MM.1S (cell line): ENCODE measurements at places on chromosomes 1 and 21.

DNA sequence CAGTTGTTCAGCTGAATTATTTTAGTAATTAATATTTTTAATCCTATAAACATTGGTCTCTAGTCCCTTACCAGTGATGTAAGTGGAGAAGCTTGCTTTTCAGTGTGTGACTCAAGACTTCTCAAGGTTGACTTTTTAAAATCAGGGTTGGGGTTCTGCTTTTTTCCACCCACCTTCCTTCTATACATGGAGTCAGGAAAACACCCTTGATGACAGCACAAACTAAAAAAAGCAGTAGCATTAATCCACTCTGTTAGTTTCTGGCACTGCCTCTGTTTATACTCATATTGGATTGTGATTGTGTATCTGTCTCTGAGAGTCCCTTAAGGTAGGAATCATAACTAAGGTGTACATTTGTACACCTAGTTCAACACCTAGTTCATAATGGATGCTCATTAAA, 8.3 kb upstream of the PLEKHO1 start:
- DNase-seq, result no peak
- H3K27me3 ChIP-seq, result no peaks in the 10 kb centered on the region
- H3K27ac ChIP-seq, result no peak overlapping the region
- H3K36me3 ChIP-seq, result no peaks in the 10 kb centered on the region
- H3K4me1 ChIP-seq, result no peaks in the 10 kb centered on the region

DNA sequence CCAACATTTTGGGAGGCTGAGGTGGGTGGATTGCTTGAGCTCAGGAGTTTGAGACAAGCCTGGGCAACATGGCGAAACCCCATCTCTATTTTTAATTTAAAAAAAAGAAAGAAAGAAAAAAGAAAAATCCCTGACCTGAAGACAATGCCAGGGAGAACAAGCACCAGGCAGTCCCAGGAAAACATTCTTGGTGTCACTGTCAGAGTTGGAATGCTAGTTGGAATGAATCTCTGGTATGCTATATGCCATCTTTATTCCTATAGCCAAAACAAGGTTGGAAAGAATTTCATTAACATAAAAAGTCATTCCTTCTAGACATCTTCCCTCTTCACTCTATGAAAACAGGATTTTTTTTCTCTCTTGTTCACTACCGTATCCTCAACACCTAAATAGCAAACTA, 2.8 kb downstream of the DNAJC8 start:
- no peaks in the 10 kb centered on the region for H3K4me1 ChIP-seq
- no peak overlapping the region for H3K27ac ChIP-seq
- H3K27me3 ChIP-seq, result no peaks in the 10 kb centered on the region
- no peak for DNase-seq
- no peak overlapping the region for H3K4me3 ChIP-seq

DNA sequence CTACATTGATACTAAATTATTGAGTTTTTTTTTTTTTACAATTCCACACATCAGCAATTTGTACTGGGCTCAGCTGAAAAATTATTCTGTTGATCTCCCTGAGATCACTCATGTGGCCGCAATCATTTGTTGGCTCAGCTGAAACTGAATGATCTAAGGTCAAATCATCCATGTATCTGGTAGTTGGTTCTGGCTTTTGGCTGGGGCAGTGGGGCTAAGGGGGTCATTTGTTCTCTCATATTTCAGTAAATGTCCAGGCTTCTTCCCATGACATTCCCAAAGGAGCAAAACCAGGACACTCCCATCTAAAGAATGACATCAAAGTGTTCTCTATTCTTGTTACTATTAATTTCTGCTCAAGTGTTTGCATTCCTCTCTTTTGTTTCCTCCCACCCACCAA, 806.7 kb upstream of the ADGRL2 start:
- DNase-seq, result no peak
- H3K36me3 ChIP-seq, result no peaks in the 10 kb centered on the region
- no peaks in the 10 kb centered on the region for H3K27me3 ChIP-seq
- no peak overlapping the region for H3K27ac ChIP-seq
- no peak overlapping the region for H3K4me3 ChIP-seq

GRCh38 chr1:143721024-143721373, 250.8 kb downstream of the FAM72C start:
- H3K27ac ChIP-seq, result peak overlapping the region; percentile 89; the same call in 1 of the 2 replicates
- H3K4me1 ChIP-seq, result 0 out of 2 replicates have a peak, but pooled peaks cover 6% of the 10 kb centered on the region
- H3K4me3 ChIP-seq, result peak overlapping the region; percentile 53; the same call in 1 of the 2 replicates
- H3K27me3 ChIP-seq, result no peaks in the 10 kb centered on the region
- no peaks in the 10 kb centered on the region for H3K36me3 ChIP-seq

- no peaks in the 10 kb centered on the region for H3K4me1 ChIP-seq
- no peaks in the 10 kb centered on the region for H3K36me3 ChIP-seq
- no peak overlapping the region for H3K4me3 ChIP-seq
- H3K27me3 ChIP-seq, result no peaks in the 10 kb centered on the region
- no peak for DNase-seq
These were observed 428.4 kb downstream of the BRINP3 start for GRCh38 chr1:190049314-190049713.

- H3K4me1 ChIP-seq, result no peaks in the 10 kb centered on the region
- H3K4me3 ChIP-seq, result no peak overlapping the region
- no peak overlapping the region for H3K27ac ChIP-seq
- DNase-seq, result no peak
These were observed 4.9 kb upstream of the DMRTA2 start for GRCh38 chr1:50427818-50428779.

DNA sequence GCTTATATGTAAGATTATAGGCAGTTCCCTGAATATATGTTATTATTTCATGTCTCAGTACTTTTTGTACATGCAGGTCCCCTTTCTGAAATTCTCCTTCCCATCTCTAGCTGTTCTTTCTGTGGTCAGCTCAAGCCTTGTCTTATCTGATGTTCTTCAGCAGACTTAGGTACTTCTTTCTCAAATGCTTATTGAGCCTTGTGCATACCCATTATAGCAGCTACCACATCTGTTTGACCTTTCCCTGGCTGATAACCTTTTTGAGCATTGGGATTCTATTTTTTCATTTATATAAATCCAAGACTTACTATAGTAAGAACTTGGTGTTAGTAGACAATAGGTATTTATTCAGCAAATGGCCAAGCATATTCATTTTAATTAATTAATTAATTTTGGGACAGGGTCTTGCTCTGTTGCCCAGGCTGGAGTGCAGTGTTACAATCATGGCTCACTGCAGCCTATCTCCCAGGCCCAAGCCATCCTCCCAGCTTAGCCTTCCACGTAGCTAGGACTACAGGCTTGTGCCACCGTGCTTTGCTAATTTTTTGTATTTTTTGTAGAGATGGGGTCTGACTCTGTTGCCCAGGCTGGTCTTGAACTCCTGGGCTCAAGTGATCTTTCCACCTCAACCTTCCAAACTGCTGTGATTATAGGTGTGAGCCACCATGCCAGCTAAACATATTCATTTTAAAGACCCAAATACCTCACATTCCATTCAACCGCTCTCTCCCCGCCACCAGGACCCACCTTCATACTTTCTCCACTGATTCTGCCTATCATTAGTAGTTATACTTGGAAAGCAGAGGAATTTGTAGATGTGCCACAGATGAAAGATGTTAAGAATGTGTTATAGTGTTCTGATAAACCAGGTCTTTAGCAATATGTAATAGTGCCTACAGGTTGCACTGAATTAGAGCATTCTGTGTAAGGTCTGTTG, 16.7 kb downstream of the TIPRL start:
- no peak overlapping the region for H3K4me3 ChIP-seq
- H3K27ac ChIP-seq, result no peak overlapping the region
- no peak for DNase-seq

DNA sequence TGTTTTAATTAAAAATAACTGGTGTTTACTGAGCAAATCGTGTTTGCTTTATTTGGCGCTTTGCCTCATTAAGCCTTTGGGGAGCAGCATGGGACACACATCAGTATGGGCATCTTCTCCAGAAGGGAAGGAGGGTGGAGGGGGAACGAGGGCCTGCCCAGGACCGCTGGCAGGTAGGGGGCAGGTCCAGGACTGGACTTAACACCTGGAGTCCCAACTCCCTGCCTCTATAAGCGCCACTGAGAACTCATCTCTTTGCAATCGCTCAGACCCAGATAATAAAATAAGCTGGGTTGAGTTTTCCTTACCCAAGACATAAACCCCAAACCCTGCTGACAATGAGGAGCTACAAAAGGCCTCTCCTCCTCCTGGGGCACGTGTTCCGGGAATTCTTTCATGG, 15.1 kb downstream of the ABCG1 start:
- H3K27ac ChIP-seq, result peak overlapping the region; percentile 86
- peak overlapping the region; percentile 19 for H3K4me3 ChIP-seq
- H3K36me3 ChIP-seq, result no peaks in the 10 kb centered on the region
- no peak for DNase-seq
- H3K27me3 ChIP-seq, result peaks cover 38% of the 10 kb centered on the region
- peaks cover 55% of the 10 kb centered on the region for H3K4me1 ChIP-seq
